ENCODE measurements at places on chromosomes 3 and 15.

DNA sequence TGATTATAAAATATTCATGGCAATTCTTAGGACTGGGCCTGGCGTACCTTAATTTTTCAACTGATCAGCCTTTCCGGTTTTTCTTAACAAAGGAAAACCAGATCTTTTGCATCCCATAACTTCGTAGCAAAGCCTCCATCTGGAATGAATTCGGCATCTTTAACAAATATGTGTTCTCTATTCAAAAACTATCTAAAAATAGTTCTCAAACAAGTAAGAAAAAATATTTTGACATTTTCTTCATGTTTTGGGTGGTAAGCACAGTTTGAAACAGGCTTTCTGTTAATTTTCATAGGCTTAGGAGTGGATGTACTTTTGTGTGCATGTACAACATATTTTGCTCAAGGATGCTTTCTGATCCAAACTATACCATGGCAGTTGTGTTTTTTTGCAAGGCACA, 55.1 kb downstream of the RBMS3 start:
- DNase-seq = no peak

DNA sequence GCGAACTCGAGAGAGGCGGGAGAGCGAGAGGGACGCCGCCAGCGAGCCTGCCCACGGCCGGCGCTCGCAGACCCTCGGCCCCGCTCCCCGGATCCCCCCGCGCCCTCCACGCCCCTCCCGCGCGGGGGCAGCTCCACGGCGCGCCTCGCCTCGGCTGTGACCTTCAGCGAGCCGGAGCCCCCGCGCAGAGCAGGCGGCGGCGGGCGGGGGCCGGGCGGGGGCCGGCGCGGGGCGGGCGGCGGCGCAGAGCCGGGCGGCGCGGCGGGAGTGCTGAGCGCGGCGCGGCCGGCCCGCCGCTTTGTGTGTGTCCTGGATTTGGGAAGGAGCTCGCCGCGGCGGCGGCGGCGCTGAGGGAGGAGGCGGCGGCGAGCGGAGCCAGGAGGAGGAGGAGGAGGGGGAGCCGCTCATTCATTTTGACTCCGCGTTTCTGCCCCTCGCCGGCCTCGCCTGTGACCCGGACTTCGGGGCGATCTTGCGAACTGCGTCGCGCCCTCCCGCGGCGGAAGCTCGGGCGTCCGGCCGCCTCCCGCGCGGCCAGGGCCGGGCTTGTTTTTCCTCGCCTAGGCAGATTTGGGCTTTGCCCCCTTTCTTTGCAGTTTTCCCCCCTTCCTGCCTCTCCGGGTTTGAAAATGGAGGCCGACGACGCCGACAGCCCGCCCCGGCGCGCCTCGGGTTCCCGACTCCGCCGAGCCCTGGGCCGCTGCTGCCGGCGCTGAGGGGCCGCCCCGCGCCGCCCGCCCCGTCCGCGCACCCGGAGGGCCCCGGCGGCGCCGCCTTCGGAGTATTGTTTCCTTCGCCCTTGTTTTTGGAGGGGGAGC, 524 bp downstream of the IGF1R start:
- DNase-seq = peak; percentile 19

DNA sequence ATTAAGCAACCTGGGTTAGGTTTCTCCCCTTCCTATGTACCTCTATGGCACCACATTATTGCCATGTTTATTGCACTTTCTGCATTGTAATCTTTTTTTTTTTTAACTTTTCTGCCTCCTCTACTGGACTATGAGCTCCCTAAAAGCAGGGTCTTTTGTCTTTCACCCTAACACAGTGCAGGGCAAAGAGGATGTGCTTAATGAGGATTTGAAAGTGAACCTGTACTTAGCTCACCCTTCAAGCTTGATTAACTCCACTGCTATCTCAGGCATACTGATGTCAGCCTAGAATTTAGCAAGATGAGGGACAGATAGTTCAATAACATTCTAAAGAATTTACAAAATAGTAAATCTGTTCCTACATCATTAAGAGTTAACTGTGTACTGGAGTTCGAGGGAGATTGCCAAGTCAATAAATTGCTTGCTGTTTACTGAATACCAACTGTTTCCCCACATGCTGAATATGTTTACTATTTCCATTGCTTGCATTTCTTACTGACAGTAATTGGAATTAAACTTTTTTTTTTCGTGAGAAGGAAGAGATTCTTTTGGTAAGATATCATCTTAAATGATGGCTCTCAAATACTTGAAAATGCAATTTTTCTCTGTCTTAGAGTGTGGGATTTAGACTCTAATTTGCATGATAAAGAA, 15.7 kb upstream of the PPARG start:
- DNase-seq = no peak

- DNase-seq = no peak
Measured at GRCh38 chr3:98151241-98151640, 4.0 kb downstream of the OR5H14 start.

DNA sequence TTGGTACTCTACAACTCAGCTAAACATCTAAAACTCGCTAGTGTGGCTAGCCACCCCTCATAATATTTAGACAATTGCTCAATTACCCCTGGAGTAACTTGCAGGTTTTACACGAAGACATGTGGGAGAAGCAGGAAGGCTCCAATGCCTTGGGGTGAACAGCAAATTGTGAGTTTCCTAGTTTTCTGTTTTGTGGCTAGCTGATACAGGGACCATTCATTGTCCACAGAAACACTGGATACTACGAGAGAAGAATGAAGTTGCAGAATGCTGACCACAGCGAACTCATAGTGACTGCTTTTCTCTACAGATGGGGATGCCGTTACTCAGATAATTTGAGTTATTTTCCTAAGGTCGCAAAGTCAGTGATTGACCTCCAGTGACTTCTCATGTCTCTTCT, 212.9 kb downstream of the P3H2 start:
- DNase-seq = no peak

GRCh38 chr3:179801263-179801662, 148.4 kb downstream of the USP13 start:
- DNase-seq = no peak

GRCh38 chr3:151356794-151357462, 27.6 kb upstream of the P2RY13 start:
- DNase-seq = no peak

GRCh38 chr15:34855893-34856292, 60.5 kb upstream of the ACTC1 start:
- DNase-seq = no peak

- DNase-seq = no peak
Measured at GRCh38 chr15:100115066-100115710, 226.6 kb downstream of the ADAMTS17 start.

- no peak for DNase-seq
Measured at GRCh38 chr15:68126396-68126795, 72.3 kb downstream of the PIAS1 start.

DNA sequence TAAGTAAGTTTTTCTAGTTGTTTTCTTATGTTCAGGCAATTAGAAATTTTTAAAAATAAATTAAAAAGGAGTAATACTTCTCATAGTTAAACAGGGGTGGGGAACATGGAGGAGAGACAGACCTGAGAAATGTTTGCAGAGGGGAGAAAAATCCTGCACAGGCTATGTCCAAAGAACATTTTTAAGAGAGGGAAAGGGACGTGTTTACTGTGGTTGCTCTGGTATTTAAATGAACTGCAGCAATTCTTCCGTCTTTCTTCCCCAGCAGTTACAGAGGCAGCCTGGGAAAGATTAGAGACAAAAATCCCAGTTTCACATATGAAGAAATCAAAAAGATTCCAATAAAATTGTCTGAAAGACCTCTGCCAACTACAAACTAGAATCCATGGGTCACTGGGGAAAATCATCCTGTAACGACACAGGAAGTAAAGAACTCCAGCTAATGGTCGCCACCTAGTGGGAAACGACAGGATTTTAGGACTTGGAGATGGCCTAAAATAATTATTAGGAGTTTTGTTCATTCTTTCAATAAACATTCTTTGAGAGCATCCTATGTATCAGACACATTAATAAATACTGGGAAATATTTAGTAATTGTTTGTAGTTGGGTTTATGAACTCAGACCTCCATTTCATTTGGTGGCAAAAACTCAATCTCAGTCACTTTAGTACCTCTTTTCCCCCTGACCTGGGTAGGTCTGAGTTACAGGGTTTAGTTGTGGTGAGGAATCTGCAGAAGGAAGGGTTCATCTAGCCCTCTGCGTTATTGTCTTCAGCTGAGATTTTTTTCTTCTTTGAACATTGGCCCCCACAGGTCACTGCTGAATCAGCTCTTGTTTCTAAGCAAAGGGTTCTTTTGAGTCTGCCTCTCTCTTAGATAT, 69.9 kb upstream of the GOLIM4 start:
- DNase-seq = peak; percentile 4

- DNase-seq = no peak
Measured at GRCh38 chr3:182810574-182811268, 17.4 kb downstream of the ATP11B start.

DNA sequence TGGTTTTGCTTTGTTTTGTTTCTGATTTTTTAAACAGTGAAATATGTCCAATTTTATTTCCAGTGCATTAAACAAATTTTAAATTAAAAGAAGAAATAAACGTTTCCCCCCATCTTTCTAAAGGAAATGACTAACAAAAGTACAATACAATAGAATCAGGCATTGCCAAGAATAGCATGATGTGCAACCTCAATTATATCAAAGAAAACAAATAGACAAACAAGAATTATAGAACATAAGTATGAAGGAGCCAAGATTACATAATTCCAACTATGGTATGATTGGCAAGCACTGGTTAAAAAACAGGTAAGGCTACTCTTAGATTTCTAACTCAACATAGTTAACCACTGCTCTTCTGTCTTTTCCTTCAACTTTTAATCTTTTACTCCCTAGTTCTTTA, 26.4 kb downstream of the TIGIT start:
- DNase-seq = no peak

DNA sequence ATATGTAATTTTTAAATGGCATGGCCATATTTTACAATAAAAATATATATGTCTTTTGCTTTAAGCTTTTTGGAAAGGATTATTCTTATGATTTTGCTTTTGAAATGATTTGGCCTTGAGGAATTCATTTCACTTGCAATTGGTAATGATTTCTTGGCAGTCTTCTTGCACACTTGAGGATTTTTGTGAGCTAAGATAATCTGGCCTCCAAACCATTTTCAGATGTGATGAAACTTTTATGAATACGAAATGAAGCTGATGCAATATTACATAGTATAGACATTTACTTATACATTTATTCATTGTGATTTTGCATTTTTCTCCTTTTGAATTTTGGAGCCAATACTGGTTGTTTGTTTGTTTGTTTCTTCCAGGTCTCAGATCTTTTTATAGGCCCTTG, 6.4 kb upstream of the SH2D7 start:
- DNase-seq = no peak

GRCh38 chr3:115779011-115779410, 155.7 kb downstream of the GAP43 start:
- DNase-seq = no peak

DNA sequence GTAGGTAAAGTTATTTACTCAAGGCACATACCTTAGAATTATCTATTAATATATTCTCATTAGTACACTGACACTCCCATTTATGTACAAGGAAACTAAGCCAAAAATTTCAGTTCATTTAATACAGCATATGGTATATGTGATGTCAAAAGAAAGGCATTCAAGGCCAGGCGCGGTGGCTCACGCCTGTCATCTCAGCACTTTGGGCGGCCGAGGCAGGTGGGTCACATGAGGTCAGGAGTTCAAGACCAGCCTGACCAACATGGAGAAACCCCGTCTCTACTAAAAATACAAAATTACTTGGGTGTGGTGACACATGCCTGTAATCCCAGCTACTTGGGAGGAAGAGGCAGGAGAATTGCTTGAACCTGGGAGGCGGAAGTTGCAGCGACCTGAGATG, 435.2 kb downstream of the GBE1 start:
- no peak for DNase-seq

DNA sequence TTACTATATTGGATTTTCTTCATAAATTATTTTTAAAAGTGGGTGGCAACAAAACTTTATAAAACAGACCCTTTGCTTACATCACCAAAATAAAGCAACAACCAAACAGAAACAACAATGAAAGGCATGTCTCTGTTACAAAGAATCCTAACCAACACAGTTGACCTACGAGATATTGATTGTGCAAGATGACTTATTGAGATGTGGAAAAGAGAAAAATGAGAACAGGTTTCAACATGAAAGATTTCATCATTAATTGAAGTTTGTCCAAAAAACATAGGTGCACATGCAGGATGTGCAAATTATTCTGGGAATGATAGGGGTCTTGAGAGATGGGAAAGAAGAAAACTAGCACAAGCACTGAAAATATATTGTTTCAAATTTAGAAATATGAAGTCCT, 9.0 kb downstream of the GMNC start:
- DNase-seq = no peak

DNA sequence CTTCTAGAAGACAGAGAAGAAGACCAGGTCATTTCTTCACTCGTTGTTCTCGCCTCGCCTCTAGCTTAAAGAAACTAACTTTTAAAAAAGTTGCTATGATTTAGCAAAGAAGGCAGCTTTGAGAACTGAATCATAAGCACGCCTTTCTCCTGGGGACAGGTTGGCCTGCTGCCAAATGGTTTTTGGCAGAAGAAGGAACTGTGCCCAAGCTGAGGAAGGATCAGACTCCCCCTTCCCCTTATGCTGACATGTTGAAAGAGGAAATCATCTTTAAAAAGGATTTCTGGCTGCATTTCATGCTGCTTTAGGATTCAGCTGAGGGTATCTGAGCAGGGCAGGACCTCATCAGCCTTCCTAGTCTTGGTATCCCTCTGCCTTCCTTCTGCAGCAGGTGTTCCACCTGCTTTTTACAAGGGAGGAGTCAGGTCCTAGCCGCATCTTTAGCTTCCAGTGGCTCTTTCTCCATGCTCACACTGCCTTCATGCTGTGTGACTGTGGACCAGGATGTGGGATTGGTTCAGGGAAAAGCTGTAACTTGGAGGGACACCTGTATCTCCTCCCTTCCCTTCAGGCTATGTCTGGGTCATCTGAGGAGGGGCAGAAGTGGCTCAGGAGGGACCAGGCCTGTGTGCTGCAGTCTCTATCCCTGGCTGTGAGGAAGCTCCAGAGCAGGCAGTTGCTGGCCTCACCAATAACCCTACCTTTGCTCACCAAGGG, 34.1 kb upstream of the HACD2 start:
- no peak for DNase-seq

DNA sequence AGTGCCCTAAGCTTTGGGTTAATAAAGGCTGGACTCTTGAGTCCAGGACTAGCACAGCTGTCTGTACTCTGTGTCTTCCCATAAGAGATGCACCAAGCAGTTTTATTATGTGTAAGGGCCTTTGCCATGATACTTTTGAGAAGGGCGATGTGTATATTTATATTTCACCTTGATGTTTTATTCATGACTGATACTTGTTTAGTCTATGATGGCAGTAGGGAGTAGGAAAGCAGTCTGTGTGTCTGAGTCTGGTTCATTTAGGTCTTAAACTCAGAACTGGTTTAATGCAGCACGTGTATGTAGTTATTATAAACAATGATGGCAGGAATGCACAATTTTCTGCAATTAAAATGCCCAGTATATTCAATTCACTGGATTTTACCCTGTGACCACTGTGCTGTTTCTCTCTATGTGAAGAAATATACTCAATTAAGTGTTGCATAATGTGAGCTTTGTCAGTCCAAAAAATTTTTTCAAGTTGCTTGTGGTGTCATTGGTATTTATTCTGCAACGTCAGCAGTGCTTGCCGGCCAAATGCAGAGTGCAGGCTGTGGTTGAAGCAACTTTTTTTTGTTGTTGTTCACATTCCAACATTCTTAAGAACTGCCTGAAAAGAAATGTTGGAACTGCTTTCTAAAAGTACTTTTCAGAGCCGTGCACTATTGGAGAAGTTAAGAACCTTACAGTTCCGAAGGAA, 423.7 kb upstream of the SEMA6D start:
- DNase-seq = no peak

- no peak for DNase-seq
Measured at GRCh38 chr3:102018551-102018950, 169.2 kb downstream of the NFKBIZ start.
